IgD-negative memory B cell (primary cell): ENCODE measurements at places on chromosomes 3 and 15. TPM values are rescaled to one million over a fixed set of nuclear protein-coding genes. Genes with fewer than 3 reads are reported as not detected.

CLDN18 gene
- polyA plus RNA-seq, result not detected

SMAD6 gene
- not detected for polyA plus RNA-seq

SLC27A2 gene
- polyA plus RNA-seq, result 0.83 TPM

CSPG4 gene
- not detected for polyA plus RNA-seq

CAPN3 gene
- 1.3 TPM for polyA plus RNA-seq

DCP1A gene
- 65.0 TPM for polyA plus RNA-seq

HCLS1 gene
- 468 TPM for polyA plus RNA-seq

P4HTM gene
- 20.4 TPM for polyA plus RNA-seq

LRRC2 gene
- 0.06 TPM for polyA plus RNA-seq

DNASE1L3 gene
- polyA plus RNA-seq, result 1.7 TPM

CPEB1 gene
- polyA plus RNA-seq, result 0.11 TPM

CHST13 gene
- polyA plus RNA-seq, result not detected

ISL2 gene
- 0.89 TPM for polyA plus RNA-seq

ADAMTS17 gene
- polyA plus RNA-seq, result not detected

IL17RE gene
- polyA plus RNA-seq, result not detected

P3H2 gene
- not detected for polyA plus RNA-seq

KBTBD13 gene
- polyA plus RNA-seq, result not detected

DLEC1 gene
- 0.28 TPM for polyA plus RNA-seq

MKRN3 gene
- 0.49 TPM for polyA plus RNA-seq

SHC4 gene
- polyA plus RNA-seq, result not detected

RBM6 gene
- polyA plus RNA-seq, result 65.1 TPM

PRSS50 gene
- not detected for polyA plus RNA-seq
